Stimulated activated CD4-positive, alpha-beta T cell treated with anti-CD3 and anti-CD28 coated beads, Interleukin-4, amount 100 ng/mL, for 4 hours (primary cell): ENCODE measurements at places on chromosomes 11 and 22.

DNA sequence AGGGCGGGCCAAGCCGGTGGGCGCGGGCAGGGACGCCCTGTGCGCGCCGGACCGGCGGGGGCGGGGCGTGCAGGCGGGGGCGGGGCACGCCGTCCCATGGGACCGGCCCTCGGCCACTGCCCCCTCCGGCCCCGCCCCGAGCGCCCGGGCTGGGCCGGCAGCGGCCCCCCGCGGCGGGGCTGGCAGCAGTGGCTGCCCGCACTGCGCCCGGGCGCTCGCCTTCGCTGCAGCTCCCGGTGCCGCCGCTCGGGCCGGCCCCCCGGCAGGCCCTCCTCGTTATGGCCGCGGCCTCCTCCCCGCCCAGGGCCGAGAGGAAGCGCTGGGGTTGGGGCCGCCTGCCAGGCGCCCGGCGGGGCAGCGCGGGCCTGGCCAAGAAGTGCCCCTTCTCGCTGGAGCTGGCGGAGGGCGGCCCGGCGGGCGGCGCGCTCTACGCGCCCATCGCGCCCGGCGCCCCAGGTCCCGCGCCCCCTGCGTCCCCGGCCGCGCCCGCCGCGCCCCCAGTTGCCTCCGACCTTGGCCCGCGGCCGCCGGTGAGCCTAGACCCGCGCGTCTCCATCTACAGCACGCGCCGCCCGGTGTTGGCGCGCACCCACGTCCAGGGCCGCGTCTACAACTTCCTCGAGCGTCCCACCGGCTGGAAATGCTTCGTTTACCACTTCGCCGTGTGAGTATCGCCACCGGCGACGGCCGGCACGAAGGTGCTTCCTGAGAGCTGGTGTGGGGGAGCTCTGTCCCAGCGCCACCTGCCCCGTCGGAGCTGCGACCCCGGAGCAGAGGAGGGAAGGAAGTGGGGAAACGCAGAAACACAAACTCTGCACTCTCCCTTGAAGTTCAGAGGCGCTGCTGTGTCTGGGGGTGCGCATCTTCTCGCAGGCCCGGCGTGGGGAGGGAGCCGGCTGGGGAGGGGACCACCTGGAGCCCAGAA lies at the start of gene KCNQ1:
Gene KCNQ1 (plus strand): TSS at position 188 of the 925 bp plus-strand sequence. CDS start 91 bp downstream, at position 279.
- no peak for DNase-seq

GRCh38 chr22:49629261-49629570 lies 198.5 kb downstream of the BRD1 start:
- no peak for DNase-seq

- no peak for DNase-seq
These were observed 11.8 kb downstream of the SMPD1 start for GRCh38 chr11:6402061-6402470.

DNA sequence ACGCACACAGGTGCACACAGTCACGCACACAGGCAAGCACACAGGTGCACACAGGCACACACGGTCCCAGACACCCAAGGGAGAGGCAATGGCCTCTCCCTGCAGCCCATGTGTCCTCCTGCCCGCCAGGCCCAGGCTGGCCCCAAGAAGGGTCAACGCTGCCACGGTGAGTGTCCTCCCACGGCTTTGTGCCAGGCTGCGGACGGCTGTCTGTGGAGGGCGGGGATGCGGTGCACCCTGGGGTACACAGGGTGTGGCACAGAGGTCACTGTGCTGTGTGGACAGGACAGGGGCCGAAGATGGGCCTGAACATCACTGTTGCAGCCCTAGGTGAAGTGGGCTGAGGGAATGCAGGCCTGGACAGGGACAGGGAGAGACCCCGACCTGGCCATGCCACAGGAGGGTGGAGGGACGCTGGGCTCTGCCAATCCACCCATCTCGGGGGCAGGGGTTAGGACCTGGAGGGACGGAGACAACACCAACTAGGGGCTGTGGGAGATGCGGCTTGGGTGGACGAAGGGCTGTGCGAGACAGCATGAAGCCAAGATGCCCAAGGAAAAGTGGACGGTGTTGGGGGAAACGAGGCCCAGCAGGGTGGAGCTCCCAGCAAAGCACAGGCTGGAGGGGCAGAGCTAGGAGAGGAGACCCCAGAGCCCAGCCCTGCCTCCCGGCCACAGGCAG lies 523.8 kb downstream of the BRD1 start:
- no peak for DNase-seq

DNA sequence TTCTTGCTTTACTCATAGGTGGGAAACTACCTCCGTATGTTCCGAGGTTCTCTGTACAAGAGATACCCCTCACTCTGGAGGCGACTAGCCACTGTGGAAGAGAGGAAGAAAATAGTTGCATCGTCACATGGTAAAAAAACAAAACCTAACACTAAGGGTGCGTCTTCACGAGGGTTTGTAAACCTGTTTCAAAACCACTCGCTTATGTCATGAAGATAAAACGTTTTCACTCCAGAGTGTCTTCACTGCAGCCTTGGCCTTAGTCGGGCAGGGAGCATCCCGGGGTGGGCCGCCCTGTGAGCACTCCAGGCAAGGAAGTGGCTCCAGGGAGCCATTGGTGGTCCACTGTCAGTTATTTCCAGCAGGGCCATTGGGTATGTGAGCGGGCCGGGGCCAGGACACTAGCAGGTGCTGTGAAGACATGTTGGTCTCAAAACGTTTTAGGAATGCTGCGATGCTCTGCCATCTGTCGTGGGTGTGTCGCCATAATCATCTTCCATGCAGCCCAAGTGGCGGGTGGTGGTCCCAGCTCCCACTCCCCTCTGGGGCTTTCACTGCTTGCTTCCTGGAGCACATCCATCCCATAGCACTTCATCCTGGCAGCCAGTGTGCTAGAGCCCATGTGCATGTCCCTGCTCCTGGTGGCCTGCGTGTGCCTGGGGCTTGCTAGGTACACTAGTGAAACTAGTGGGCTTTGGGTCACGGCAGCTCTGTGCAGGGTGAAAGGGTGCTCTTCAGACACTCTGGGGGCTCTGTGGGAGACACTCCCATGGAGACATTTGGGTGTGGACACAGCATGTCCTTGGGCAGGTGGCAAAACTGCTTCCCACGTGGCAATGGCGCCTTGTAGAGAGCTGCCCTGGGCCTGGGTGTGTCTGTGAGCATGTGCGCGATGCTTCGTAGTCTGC lies 5.2 kb downstream of the SMARCB1 start:
- DNase-seq, result no peak

DNA sequence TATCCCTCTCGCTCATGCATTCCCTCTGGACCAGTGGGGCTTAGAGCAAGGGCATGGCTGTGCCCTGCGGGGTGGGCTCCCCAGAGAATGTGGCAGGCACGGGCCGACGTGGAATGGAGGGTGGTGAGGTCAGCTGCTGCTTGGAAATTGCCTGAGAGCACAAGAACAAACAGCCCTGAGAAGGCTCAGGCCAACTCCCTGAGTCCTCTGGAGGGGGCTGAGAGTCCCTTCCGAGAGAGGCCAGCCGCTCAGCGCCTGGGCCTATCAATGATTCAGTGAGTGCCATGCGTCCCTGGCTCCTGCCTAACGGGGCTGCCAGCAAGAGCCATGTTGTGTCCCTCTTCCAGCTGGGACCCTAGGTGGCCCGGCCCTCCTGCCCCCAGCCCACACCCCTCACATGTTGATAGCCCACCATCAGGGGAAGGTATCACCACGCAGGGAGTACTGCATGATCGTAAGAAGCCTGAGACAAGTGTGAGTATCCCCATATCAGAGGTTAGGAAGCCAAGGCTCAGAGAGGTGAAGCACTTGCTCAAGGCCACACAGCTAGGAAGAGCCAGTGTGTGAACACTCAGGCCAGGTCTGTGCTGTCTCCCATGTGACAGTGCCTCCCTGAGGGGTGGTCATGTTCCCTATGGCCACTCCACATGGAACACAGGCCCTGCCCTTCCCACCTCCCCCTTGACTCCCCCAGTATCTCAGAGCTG lies 55.8 kb downstream of the NECTIN1 start:
- DNase-seq, result no peak

GRCh38 chr11:86248609-86249008 lies 4.1 kb downstream of the EED start:
- no peak for DNase-seq

DNA sequence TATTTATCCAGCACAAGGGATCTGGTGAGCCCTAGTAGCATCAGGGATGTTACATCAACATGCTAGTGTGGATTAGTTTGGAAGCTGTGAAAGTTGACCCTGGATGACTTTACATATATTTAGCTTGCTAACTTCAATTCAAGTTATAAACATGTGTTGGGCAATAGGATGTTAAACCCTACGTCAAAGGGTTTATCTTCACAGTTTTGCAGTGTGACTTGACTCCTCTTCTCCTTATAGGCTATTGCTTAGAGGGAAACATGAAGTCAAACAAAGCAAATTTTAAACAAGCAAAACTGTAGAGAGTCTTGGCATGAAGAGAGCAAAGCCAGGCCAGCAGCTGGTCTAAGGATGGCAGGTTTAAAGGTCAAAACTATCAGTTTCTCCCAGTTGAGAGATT lies 11.3 kb upstream of the CTSC start:
- no peak for DNase-seq

DNA sequence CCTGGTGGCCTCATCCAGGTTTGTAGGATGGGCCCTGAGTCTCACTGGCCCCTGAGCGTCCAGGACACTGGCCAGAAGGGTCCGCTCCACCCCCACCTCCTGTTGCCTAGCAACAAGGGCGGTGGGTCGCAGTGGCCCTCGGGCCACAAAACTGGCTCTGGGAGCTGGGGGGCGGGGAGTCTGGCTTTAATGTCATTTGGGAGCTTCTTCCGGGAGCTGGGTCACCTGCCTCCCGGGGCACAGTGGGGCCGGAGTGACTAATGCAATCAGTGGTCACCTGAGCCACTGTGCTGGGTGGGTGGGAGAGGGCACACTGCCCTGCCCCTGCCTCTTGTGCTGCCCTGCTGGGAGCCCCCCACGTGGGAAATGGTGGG lies 2.6 kb downstream of the TH start:
- no peak for DNase-seq

DNA sequence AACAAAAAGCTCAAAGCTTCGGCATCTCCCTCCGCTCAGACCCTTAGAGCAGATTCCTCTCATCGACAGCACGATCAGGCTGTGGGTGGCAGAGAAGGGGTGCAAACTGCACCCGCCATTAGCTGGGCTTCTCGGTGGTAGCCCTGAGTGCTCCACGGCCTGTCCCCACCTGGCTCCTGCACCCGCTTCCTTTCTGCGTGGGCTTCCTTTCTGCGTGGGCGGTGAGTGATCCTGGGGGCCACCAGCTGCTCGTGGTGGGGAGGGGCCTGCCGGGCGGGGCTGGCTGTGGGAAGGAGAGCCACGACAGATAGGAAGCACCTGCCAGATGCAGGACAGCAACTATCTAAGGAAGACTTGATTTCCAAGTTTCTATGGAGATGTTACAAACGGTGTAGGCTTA lies 55.0 kb downstream of the BRD1 start:
- DNase-seq, result no peak

GRCh38 chr11:134277183-134278001 lies 1.2 kb downstream of the GLB1L3 start:
- no peak for DNase-seq

GRCh38 chr11:65205602-65205967 lies 23.9 kb downstream of the CAPN1 start:
- no peak for DNase-seq

DNA sequence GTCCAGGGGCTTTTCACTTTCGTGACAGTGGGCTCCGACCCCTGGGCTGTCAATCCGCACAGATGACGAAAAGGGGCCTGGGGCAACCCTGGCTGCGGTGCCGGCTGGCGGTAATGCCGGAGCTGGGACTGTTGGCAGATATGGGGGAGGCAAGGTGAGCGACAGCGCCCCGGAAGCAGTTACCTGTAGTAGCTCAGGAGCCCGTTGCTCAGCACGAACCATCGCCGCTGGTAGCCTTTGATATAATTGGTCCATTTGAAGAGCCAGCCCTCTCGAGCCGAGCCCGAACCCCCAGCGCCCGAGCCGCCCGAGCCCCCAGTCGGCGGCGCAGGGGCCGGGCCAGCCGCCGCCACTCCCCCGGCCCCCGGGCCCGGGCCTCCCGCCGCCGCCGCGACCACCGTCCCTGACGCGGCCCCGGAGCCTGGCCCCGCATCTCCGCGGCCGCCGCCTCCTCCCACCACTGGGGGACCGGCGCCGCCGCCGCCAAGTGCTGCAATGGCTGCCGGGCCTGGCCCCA lies 396 bp downstream of the OSBP start:
- peak; percentile 57 for DNase-seq

DNA sequence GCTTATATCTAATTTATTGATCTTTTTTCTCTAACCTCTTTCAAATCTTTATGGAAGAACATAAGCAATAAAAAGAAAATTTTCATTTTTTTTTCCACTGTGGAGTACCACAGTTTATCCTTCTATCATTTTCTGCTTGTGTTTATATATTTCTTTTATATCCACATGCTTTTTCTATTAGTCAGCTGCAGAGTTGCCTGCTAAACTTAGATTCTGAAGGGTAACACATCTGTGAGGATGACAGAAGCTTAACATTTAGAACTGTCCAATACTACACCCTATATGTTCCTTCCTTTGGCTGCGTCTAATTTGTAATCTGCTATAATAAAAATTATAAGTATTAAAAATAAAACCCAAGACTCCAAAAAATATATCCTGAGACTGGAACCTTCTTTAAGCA lies 20.8 kb downstream of the CCDC90B start:
- no peak for DNase-seq

DNA sequence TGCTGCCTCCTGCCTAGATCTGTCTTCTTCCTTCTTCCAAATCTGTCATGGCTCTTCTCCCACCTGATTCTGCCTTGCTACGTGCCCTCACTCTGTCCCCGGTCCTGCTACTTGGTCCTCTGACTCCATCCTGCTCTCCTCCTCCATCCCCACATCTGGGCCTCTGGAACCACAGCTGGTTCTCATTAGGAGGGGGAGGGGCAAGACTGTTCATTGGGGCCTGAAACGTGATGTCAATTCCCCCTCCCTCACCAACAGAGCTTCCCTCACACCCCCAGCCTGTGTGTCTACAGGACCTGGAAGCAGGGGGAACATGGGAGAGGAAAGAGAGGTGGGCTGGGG lies 9.1 kb downstream of the DCHS1 start:
- DNase-seq, result no peak

- DNase-seq, result no peak
These were observed 220.7 kb upstream of the ZBED5 start for GRCh38 chr11:11078344-11079086.

DNA sequence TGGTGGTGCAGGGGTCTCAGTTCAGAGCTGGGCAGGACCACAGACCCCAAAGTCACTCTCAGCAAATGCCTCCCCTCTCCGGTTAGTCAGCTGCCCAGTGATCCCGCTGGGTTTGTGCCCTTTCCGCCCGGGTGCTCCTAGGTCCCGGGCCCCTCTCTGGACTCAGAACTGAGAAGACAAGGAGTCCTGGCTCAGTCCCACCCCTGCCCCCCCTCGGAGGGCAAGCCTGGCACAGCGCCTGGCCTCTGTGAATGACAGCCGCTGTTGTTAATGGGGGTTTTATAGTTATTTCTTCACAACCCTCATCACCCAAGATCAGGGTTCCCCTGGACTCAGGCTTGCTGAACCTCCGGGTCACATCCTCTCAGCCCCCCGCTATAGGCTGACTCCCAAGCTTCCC lies 47.6 kb downstream of the ELFN2 start:
- no peak for DNase-seq
